ENCODE measurements at places on chromosomes 3 and 15.

DNA sequence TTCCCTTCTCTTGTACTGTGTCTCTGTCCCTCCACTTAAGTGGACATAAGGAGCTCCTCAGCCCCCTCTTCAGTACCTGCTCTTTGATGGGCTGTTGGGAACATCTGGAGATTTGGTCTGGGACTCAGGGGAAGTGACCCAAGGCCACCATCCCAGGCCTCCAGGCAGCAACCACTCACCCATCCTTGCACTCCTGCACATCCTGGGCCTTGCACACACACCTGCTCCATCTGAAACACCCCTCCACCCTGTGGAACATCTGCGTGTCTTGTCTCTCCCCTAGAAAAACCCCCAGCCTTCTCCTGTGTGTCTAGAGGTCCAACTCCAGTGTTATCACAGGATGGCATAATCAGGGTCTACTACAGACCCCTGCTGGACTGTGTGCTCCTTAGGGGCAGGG lies 74.3 kb downstream of the ABTB1 start:
- no peak for DNase-seq

DNA sequence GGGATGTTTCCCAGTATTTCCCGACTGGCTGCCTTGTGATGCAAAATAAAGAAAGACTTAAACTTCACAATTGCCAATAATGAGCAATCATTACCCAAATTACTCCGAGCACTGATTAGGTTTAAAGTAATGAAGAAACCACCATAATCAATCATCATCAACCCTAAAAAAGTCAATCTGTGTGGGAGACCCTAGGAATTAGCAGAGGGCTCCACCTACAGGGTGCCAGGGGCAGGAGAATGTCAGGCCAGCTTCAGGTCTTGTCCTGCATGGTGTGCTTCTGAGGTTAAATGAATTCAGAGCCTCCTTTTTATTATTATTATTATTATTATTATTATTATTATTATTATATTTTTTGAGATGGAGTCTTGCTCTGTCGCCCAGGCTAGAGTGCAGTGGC lies 478.0 kb upstream of the ARRDC4 start:
- DNase-seq: no peak

DNA sequence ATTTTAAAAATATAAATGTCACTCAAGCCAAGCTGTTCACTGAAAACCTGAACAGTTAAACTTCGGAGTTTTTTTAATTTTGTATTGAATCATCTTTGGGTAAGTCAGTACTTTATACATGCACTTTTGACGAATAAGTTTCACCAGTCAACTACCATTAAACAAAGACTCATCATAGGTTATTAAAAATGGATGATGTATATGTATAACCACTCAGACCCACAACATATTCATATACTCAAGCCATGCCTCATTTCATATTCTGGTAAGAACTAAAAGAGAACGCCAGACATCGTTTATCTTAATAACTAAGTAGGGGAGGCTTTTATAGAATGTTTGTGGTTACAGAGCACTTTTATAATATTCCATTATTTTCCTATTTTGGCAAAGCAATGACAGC lies 18.3 kb downstream of the MSL2 start:
- no peak for DNase-seq

DNA sequence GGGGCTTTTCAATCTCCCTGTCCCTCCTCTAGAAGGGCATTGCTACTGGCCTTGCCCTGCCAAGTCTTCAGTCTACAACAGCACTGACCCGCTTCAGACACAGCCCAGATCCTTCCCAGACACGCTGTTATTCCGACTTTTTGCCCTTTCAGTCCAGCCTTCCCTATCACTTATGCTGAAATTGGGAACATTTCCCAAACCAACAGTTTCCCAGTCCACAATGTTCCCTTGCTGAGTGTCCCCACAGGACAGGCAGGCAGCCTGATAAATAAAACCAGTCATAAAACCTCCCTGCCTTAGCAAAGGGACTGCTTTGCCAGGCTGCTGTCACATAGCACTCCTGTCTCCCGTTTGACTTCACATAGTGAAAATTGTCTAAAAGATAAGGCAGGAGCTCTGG lies 43.5 kb downstream of the GOLGA6L2 start:
- no peak for DNase-seq

DNA sequence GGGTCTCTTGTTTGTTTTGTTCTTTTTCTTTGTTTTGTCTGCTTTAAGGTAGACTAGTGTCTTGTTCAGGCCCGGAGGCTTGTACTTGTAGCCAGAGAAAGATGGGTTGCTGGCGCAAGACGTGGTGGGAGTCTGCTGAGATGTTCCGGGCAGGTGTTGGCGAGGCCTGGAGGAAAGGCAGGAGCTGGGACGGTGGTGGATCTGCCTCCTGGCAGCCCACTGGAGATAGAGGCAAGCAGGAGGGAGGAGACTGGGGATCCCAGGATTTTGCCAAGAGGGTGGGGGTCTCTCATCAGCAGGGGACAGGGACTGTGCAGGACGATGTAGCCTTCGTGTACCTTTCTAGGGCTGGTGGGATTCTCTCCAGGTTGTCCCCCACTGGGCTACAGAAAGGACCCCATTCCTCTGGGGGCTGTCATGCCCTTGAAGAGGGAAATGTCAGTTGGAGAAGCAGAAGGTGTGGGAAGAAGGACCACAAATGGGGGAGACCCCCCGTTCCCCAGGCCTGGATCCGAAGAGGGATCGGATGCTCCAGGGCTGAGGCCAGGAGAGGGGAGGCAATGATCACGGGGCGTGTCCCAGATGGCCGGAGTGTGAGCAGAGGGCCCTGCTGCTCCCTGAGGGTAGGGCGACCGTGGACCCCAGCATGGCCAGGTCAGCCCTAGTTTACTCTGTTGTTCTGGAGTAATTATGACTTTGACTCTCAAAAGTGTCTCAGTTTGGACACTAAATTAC lies 7.0 kb downstream of the CHAC1 start:
- DNase-seq: peak; percentile 49

Measured in activated CD8-positive, alpha-beta memory T cell treated with anti-CD3 and anti-CD28 coated beads for 24 hours (primary cell).